CD4-positive, alpha-beta memory T cell (primary cell): ENCODE measurements at places on chromosomes 7 and 10.

DNA sequence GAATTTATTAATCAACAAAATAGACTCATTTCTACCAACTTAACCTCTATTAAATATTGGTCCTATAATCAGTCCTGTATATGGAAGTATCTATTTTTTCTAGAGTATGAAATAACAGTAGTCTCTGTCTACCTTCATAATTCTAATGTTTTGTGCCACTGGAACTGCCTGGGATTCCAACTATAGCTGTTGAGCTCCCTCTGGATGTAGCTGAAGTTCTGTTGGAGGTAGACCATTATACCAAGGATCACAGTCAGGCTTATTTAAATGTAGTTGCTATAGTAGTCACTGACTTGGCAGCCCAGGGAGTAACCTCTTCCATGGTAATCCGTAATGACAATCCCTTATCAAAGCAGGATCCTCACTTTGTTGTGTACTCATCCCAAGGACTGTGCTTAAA, 48.5 kb upstream of the PHYHIPL start:
- DNase-seq, result no peak

GRCh38 chr10:103072276-103072675, 120.8 kb downstream of the NT5C2 start:
- DNase-seq, result no peak

- DNase-seq, result peak; percentile 48
Measured at GRCh38 chr10:80144067-80144695, 11.7 kb downstream of the PLAC9 start.

DNA sequence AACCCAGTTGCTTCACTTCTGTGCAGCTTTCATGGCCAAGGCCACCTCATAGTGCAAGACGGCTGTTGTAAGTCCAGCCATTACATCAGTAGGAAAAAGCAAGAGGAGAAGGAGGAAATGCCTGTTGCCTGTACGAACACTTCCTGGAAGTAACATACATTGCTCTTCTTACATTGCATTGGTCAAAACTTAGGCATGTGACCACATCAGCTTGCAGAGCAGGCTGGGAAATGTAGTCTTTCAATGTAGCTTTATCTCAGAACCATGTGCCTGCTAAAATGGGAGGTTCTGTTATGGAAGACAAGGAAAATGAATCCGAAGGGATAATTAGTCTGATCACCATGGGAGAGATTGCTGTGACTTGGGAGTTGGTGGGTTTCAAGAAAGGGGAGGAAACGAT, 4.3 kb downstream of the SLC29A3 start:
- no peak for DNase-seq

- peak; percentile 16 for DNase-seq
Measured at GRCh38 chr7:21898265-21898930, 47.3 kb downstream of the CDCA7L start.
